ENCODE measurements at places on chromosomes 1 and 21.

DNA sequence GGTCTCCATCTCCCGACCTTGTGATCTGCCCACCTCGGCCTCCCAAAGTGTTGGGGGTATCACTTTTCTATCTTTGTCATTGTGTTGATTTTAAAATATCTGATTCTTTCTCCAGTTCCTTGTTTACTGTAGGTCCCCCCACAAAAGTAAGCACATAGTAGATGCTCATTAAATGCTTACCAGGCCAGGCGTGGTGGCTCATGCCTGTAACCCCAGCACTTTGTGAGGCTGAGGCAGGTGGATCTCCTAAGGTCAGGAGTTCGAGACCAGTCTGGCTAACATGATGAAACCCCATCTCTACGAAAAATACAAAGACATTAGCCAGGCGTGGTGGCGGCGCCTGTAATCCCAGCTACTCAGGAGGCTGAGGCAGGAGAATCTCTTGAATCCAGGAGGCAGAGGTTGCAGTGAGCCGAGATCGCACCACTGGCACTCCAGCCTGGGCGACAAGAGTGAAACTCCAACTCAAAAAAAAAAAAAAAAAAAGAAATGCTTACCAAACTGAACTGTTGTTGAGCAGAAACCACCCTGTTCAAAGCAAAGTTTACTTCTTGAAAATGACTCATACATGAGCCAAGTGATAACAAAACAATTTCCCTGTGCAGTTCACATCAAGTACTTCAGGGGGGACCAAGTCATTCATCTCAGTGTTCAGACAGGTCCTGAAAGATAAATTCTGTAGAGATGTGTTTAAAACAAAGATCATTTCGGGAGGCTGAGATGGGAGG is 24.3 kb upstream of the NID1 start:
- no peak for DNase-seq

- no peak for DNase-seq
Measured at GRCh38 chr1:229590119-229590518, 31.6 kb upstream of the ABCB10 start.

DNA sequence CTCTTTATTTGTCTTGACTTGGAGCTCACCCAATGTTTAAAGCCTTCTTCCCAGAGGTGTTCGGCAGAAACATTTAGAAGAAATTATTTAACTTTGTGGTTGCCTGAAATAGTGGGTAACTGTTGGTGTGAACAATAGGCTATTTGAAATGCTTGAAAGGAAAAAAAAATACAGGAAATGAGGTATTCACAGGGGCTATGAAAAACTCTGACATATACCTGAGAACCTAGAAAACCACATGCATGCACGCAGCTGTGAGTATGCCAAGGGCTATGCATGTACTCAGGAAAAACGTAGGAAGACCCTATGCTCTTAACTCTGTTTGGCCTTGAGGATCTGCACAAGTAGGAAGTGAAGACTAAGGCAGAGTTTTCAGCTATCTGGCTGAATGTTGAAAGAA is 16.4 kb upstream of the RNF186 start:
- no peak for DNase-seq

DNA sequence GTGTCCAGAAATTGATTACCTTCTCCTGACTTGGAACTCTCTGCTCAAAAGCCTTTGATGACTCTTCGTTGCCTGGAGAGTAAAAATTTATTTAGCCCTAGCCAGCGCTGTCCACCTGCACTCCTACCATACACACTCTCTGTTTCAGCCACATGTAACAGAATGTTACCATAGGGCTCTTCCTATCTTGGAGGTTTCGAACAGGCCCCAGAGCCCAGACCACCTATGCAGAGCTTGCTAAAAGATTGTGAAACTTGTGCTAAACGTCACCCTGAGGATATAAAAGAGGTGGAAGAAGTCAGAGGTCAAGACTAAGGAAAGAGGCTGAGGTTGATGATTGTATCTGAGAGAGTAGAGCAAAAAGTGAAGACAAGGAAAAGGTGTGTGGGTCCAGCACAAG is 237.0 kb upstream of the HOOK1 start:
- no peak for DNase-seq

DNA sequence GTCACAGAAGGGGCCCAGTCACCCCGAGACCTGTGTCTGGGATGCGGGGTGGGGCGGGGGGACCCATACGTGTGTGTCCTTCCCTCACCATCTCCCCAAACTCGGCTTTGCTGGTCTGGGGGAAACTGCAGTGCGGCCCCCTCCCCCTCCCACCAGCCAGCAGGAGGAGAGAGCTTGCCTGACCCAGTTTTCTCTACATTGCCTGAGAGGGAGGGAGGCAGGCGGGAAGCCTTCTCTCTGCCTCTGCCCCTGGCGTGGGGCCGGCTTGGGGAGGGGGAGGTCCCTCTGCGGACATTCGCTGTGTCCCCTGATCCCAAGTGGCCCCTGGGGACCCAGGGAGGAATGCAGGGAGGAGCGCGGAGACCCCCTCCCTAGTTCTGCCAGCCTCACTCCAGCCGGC is 3.9 kb downstream of the EPHA8 start:
- DNase-seq = no peak

DNA sequence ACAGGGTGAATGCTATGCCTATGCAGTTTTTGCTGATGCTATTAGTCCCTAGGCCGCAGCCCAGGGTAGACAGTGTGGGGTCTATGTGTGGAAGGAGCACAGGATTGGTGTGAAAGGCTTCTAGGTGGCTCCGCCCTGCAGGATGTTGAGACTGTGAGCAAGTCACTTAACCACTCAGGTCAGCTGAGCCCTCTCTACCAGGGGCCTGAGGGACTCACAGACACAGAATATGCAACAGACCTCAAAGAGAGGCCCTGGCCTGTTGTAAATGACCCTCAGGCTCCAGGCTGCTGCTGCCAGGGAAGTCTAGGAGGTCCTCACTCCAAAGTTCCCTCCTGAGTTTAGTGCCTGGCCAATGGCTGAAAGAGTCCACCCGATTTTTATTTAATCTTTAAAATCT is 11.0 kb downstream of the NHLH2 start:
- DNase-seq = no peak

Data from SK-N-MC (cell line).